ENCODE measurements at places on chromosomes 3 and 15.

- no peak for DNase-seq
Measured at GRCh38 chr3:126208606-126209256, 28.3 kb upstream of the ALDH1L1 start.

- no peak for DNase-seq
Measured at GRCh38 chr3:138768125-138768524, 66.6 kb downstream of the PIK3CB start.

GRCh38 chr3:169666376-169667165 lies 3.1 kb upstream of the MECOM start:
- no peak for DNase-seq

- no peak for DNase-seq
Measured at GRCh38 chr3:77513542-77513941, 473.6 kb downstream of the ROBO2 start.

GRCh38 chr3:160184655-160185054 lies 40.6 kb upstream of the C3orf80 start:
- no peak for DNase-seq

DNA sequence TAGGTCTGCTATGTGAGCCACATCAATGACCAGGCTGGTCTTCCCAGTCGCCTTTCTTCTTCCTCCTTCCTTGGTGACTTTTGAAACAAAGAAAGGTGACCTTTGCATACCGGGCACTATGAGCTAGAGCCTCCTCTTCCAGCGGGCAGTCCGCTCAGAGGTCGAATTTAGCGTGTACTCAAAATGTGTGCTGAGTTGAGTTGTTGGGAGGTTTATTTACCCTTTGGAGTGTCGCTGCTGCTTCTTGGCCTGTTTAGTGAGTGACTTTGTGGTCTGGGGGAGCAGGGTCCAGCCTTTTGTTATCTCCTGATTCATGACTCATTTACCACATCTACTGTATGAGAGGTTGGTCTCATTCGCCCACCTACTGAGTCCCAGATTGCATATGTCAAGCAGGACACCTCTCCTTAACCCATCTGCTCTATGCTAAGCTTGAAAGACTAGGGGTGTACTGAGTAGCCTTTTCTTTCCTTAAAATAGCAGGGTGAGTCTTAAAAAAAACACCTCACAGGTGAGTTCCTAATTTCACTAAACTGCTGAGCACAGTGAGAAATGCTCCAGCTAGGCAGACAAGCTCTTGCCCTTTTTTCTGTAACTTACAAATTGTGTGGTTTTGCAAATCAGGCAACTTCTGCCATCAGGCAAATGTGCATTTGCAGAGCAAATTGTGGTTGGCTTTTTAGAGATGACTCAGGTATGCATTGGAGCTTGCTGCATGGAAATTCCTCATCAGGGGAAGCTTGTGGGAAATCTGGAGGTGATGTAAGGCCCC lies 3.2 kb upstream of the SIAH2 start:
- DNase-seq, result no peak

DNA sequence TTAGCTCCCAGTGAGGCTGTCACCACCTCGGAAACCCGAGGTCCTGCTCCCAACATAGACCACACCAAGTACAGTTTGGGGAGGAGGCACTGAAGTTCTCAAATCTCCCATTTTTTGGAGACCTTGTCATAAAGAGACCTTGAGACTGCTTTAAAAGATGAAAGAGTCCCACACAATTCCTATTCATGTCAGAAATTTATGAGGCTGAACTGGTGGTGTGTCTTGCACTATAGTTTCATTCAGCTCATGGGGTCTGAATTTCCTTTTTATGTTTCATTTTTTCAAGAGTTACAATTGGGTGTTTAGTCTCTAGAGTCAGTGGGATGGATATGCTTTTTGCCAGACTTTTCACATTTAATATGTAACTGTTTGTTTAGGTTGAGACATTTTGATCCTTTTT lies 318.1 kb upstream of the LRRFIP2 start:
- DNase-seq, result no peak
